ENCODE measurements at places on chromosomes 1 and 21.

DNA sequence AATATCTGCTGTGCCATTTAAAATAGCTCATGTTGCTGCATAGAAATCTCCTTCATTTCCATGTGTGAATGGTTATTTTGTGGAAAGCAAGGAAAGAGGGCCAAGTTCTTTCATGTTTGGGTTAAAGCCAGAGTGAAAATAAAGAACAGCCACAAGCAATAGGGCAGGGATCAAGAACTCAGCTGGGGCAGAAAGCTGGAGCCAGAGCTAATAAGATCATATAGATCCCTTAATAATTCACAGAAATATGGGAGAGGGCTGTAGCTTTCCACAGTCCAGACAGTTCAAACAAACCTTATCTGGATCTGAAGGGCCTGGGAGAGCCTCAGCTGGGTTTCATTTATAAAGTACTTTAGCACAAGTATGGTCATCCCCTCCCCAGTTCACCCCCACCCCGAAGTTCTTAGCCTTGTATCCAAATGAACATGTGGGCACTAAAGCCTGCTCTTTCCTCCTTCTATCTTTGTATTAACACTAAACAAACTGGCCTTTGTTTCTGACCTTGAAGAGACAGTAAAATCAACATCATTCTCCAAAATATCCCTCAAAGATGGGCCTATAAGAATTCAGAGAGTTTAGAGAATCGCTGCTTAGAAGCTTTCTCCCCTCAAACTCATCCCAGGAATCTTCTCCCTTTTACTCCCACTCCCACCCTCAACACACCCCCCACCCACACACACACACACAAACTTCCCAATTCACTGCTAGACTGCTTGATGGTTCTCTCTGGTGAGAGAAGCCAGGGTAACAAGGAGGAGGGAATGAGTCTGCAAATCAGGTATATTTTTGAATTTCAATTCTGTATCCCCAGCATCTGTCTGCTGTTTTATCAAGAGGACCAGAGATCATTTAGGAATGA lies 41.7 kb downstream of the UTP25 start:
- DNase-seq, result no peak

GRCh38 chr1:177945943-177946650 lies 23.8 kb downstream of the SEC16B start:
- DNase-seq, result peak; percentile 1

DNA sequence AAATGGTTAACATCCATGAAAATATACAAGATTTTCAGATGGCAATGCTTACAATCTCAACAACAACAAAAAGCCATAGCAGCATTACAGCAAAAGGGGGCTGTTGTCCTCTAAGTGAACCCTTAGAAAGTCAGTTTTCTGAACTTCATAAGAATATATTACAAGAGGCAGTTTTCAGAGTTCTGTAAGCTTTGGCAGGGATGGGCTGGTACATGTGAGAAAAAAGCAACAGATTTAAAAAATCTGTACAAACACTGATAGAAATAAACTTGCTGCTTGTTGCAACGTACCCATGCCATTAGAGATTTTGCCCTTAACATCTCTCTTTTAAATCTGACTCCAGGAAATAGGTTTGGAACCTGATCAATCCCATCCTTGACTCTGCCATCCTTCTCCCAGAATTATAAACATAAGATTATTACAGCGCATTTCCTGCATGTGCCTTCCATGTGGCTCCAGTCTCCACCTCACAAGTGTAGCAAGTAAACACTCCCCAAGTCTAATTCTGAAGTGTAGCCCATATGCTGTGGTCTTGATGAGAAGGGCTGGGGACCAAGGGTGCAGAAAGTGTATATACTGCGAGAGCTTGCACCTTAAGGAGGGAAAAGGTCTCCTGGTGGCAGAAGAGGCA lies 101.4 kb upstream of the TSPAN2 start:
- DNase-seq, result no peak

DNA sequence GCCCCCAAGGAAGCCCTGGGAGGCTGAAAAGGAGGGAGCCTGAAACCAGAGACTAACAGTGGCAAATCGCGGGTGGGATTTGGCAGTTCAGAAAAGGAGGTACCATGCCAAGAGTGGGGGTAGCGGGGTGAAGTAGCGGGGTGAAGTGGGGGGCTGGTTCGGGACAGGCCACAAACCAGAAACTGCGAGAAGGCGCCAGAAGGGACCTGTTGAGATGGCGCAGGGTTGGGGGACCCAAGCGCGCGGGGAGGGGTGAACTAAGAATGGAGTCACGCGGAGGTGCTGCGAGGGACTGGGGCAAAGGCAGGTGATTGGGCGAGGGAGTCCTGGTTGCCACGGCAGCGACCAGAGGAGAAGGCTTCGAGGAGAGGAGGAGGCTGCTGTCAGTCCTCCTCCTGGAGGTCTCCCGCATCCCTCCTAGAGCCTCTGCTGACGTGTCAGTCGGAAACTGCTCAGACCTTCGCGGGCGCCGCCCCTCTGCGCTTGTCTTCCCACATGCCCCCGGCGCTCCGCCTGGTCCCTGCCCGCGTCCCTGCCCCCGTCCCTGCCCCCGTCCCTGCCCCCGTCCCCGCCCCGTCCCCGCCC lies 438 bp upstream of the MIA3 start:
- DNase-seq, result peak; percentile 72

GRCh38 chr1:38512789-38513188 lies 346.8 kb downstream of the RRAGC start:
- DNase-seq, result no peak

DNA sequence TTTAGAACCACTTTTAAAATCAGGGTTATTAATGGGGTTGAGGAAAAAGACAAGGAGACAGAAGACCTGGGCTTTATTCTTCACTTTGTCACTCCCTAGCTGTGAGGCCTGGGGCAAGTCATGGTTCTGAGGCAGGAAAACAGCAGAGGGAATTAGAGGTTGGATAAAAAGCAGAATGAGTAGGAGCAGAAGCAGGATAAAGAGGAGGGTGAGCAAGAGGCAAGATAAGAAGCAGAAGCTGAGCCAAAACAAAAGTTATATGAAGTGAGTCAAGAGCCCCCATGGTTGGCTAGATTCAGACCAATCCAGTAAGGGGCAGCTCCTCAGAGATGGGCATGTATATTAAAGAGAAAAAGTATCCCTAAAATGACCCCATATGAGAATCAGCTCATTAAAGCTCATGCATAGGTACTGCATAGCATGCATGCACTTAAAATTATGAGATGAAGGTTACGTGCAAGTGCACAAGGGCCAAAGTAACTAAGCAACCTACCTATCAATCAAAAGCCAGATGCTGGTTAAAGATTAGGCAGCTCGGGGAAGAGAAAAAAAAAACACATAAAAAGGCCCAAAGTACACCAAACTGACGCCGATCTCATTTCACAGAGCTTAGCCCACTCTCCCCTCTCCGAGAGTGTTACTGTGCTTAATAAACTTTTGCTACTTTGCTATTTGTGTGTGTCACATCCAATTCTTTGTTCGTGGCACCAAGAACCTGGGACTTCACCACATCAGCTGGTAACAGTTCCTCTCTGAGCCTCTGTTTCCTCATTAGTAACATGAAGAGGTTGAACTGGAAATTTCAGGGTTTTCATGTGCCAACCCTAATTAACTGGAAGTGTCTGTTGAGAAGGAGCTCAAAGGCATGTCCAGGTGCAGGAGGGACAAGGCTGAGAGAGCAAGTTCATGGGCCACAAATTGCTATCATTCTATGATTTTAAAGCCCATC lies 2.2 kb downstream of the AVPR1B start:
- no peak for DNase-seq

Data from AML-193 (cell line).